ENCODE measurements at places on chromosomes 16 and 17. TPM values are rescaled to one million over a fixed set of nuclear protein-coding genes. Genes with fewer than 3 reads are reported as not detected.

DNA sequence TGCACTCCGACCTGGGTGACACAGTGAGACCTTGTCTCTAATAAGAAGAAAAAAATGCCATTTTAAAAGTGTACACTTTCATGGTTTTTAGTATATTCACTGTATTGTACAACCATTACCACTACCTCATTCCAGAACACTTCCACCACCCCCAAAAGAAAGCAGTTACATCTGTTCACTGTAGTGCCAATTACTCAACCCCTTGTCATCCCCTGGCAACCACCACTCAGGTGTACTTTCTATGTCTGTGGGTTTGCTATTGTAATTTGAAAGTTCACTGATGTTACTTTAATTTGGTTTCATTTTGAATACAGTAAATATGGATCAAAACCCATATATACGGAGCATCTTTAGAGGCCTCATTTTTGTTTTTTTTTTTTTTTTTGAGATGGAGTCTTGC, 6.1 kb downstream of the ZG16 start:
- DNase-seq: no peak

DNA sequence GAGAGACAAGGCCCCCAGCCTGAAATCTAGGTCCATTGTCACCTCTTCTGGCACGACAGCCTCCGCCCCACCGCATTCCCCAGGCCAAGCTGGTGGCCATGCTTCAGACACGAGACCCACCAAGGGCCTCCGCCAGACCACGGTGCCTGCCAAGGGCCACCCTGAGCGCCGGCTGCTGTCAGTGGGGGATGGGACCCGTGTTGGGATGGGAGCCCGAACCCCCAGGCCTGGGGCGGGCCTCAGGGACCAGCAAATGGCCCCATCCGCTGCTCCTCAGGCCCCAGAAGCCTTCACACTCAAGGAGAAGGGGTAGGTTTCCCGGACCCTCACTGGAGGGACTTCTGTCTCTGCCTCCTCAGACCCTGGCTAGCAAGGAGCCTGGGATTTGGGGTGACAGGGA, 1.0 kb downstream of the TEDC2 start:
- no peak for DNase-seq

ESRP2 gene
- total RNA-seq: 0.18 TPM

DNA sequence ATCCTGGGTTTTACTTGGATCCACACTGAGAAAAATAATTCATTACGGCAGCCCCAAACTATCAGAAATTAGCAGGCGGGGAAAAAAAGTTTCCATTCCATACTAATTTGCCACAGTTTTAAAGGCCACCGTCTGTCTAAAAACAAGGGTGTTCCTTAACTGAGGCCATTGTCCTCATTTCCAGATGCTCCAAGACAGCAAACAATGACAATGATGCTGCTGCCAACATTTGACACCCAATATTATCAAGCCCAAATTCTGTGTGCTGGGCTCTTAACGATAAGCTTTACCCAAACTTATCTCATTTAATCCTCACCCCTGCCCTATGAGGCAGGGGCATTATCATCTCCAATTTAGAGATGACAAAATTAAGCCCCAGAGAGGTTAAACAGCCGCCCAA, 26.3 kb downstream of the CUEDC1 start:
- DNase-seq: no peak

All from activated CD8-positive, alpha-beta T cell treated with anti-CD3 and anti-CD28 coated beads, Interleukin-2, amount 10 ng/mL, durations not matched to agents 7 days and 5 days (primary cell).